ENCODE measurements at places on chromosomes 5 and 9.
A peak's percentile ranks its signal among the peaks of the same experiment; 100 is the strongest.

DNA sequence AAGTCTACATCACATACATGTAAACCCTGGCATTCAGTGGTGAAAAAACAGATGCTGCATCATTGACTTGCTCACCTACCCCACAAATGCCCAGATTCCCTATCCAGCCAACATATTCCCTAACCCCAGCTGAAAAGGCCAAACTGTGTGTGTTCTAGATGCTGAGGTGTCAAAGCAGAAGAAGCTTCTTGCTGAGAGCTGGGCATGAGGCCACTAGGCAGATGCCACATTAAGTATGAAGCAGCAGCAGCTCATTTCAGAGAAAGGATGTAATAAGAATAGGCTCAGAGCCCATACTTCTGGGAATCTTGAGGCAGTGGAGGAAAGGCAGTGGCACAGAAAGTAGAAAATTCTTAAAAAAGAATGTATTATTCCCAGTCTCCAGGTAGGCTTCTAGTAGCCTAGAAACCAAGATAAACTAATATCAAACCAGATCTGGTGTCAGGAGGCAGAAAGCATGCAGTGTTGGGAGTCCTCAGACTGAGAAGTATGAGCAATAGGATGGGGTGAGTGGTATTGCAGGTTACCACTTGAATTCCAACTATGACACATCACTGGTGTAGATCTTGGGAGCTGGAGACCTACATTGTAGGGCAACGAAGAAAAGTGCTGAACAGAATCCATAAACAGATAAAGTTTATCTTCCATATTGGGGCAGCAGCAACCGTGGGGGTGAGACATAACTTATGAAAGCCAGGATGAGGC is 71.9 kb upstream of the GRHPR start:
- no peak for DNase-seq

DNA sequence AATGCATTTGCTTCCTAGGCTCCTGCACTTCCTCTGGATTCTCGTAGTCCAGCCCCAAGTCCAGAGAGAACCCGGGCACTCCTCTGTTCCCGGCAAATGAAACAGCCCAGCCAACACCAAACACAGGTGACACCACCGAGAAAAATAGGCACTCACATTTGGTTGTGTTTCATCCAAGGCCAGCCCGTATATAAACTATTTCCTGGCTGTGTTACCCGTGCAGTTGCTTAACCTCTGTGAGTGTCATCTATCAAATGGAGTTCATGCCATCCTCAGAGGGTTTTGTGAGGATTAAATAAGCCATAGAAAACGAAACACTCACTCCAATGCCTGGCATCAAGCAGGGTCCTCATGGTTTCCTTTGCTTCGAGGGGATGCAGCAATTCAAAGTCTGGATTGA is 115.2 kb downstream of the BOD1 start:
- no peak for DNase-seq

- DNase-seq = no peak
These were observed 162.7 kb upstream of the TSLP start for GRCh38 chr5:110908848-110909247.

DNA sequence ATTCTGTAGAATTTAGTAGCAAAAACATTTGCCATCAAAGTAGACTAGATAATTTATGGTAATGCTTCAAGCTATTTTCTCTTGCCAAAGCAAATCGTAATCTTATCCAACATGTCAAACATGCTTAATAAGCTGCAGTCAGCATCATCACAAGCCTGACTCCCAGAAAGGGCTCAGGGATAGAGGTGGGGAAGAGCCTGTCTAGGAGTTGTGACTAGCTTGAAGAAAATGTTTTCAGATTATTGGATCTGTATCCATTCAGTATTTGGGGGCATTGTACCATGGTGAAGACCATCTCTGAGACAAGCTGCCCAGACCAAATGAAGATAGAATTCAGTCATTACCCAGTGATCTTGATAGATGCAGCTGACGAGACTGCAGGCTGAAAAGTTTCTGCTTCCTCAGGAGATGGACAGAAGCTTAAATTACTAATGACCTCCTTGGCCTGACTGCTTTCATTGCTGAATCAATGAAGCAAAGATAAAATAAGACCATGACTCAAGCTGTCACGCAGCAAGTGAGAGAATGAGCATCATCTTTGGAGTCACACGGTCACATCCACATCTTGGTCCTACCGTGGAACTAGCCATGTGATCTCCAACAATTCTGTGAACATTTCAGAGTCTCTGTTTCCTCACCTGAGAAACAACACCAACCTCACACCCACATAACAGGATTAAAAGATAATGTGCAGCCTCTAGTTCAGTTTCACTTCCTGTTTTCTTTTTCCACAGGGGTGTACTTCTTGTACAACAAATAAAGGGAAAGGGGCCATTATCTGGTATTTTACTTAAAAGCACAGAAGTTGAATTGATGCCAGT is 9.4 kb downstream of the ERAP2 start:
- peak; percentile 81 for DNase-seq

GRCh38 chr5:137438932-137439331 is 60.2 kb downstream of the SPOCK1 start:
- DNase-seq = no peak

- no peak for DNase-seq
These were observed 14.8 kb upstream of the FSTL4 start for GRCh38 chr5:133627180-133627579.

DNA sequence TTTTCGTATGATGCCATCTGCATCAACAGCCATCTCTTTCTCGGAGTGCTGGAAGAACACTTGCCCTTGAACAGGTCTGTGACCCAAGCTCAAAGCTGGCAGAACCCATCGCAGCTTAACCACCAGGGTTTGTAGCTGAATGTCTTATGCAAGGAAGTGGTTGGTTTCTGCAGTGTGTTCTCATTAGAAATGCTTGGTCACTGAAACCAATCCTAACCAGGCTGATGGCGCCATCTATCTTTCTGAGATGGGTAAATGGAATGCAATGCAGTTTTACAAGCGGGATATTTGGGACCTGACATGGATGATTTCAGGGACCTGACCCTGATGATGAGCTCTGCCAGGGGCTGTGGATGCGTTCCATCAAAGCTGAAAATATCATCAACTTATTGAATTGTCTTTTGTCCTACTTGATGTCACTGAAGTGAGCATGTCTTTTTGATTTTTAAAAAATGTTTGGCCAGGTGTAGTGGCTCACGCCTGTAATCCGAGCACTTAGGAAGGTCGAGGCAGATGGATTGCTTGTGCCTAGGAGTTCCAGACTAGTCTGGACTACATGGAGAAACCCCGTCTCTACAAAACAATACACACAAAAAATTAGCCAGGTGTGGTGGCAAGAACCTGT is 28.7 kb downstream of the DMRT3 start:
- peak; percentile 86 for DNase-seq

- DNase-seq = no peak
These were observed 192.4 kb downstream of the DOCK8 start for GRCh38 chr9:406886-407654.

GRCh38 chr9:74783408-74783807 is 104.3 kb downstream of the TRPM6 start:
- no peak for DNase-seq

DNA sequence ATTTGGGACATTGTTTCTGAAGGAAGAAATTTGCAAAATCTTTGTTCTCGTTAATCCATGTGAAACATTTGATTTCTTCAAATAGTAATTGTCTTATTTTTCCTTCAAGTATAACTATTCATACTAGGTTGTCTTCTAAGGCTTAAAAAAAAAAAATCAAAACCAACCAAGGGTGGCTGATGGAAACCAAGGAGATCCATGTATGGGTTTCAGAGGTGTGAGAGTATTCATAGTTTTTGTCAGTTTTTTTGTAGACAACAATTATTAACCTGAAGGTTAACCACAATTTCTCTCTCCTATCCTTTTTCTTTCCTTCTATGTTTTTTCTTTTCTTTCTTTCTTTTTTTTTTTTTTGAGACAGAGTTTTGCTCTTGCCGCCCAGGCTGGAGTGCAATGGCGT is 35.4 kb downstream of the KDM4C start:
- DNase-seq = no peak

GRCh38 chr9:71098801-71099200 is 22.6 kb downstream of the TRPM3 start:
- DNase-seq = no peak

DNA sequence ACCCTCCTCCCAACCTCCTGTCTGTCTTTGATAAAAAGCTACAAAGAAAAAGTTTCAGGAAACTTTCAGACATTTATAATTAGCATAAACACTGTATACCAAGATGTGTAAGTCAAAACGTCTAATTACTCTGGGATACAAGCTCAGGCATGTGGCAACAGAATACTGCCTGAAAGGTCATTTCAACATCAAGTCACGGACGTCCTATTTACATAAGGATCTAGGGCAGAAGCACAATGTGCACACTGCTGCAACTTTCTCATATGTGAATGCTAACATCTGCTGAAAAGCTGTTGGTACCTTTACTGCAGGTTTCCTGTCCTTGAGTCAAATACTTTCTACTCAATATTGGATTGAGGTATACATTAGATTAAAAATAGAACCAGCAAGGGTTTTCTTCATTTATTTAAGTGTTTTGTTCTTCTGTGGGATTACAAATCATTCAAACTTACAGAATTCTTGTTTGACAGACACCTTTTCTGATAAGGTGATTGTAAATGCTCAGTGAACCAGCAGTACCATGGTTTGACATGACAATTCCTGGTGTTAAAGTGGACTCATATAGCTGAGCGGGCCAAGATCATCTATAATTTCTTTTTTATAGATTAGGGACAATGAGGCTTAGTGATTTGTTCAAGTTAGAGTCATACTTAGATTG is 36.8 kb downstream of the ELL2 start:
- no peak for DNase-seq

DNA sequence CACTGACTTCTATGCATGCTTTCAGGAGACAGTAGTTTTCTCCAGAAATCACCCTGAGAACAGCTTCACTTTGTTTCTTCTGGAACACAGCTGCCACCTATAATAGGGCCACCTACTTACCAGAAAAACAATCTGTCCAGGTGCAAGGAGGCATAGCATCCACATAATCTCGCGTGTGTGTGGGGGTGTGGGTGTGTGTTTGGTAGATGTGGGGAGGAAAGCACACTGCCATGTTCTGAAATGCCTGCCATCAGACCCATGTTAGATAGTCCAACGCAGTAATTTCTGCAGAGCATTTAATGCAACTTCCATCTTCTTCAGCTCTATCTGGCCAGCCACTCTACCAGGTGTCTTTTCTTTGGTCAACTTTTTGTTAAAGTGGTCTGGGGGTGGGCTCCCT is 102.9 kb downstream of the ACER2 start:
- DNase-seq = no peak

- no peak for DNase-seq
These were observed 56.7 kb upstream of the RPS23 start for GRCh38 chr5:82334856-82335255.

DNA sequence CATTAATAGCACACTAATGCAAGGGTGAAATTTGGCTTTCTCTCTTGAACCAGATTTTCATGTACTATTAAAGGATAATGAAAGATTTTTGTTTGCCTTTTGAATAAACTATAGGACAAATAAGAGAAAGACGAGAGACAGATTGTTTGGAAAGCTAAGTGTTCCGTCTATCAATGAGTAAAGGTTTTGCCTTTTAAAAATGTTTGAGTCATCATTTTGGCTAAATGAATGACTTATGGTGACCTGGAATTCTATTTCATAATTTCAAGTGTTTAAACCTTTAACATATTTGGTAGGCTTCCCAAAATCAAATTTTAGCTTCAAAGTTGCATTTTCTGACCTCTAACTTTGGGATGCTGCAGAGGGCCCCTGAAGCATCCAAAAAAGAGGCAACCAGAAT is 145.2 kb downstream of the SLC25A46 start:
- no peak for DNase-seq

- no peak for DNase-seq
These were observed 49.6 kb upstream of the ADRB2 start for GRCh38 chr5:148776780-148777179.

DNA sequence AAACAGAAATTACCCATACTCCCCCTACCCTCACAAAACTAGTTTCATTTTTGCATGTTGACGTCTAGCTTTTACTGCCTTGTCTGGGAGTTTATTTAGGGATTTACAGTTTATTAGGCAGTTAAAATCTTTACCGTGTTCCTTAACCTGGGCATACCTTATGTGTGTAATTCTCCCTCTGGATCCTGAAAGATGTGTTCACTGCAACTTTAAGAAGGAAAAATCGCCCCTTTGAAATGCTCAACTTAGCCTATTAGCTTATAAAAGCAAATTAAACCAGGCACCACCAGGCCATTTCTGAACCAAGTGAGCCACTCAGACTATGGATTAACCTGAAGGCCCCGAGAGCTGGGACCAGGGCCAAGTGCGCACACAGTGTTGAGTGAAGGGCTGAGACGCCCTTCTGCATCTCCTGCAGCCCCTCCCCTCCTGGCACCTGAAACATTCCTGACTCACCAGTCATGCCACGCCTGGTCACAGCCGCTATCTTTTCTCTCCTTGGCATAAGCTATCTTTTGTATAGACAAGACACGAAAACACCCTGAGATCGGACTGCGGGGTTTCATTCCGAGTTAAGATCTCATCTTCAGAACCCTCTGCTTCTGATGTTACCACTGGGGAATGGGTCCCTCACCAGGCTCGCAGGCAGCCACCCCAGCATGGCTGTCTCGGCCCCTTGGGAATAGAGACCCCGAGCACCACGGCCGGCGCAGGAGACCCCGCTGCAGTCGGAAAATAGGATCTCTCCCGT is 111.9 kb downstream of the ROR2 start:
- DNase-seq = peak; percentile 25

- DNase-seq = peak; percentile 79
These were observed 16.6 kb upstream of the HEMGN start for GRCh38 chr9:97954550-97954989.

DNA sequence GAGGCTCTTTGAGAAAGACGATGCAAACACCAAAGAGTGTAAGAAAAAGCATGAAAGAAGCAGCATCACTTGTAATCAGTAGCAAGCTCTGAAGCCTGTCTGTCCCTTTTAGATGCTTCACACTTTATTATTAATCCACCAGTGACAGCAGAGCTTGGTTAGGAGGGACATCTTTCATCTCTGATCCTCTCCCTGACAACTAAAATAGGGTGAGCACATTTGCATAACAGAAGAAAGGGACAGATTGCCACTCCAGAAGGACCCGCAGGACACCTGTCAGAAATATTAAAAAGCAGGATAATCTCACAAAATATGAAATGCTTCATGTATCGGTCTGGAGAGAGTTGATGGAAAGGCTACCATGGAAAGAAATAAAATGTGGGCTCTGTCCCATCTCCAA is 71.4 kb upstream of the MAP1B start:
- no peak for DNase-seq
